Right atrium auricular region (tissue), 2 donors: ENCODE measurements at places on chromosomes 1 and 21. TPM values are rescaled to one million over a fixed set of nuclear protein-coding genes. Genes with fewer than 3 reads are reported as not detected.

The SLC25A34 gene
- 16.1 TPM for total RNA-seq

The NBPF3 gene
- 4.8 TPM for total RNA-seq

The TPTE gene
- total RNA-seq: not detected

The CD247 gene
- total RNA-seq: 0.79 TPM

The ZNF593OS gene
- total RNA-seq: not detected

The KIF14 gene
- total RNA-seq: not detected

The CRNN gene
- total RNA-seq: not detected

The C1QC gene
- 126 TPM for total RNA-seq

The DIO1 gene
- not detected for total RNA-seq

The HES2 gene
- total RNA-seq: not detected

The GREM2 gene
- total RNA-seq: not detected

The HPDL gene
- total RNA-seq: not detected

The RUNX3 gene
- total RNA-seq: 0.48 TPM

The OR2L3 gene
- not detected for total RNA-seq
